ENCODE measurements at places on chromosomes 3 and 15.

DNA sequence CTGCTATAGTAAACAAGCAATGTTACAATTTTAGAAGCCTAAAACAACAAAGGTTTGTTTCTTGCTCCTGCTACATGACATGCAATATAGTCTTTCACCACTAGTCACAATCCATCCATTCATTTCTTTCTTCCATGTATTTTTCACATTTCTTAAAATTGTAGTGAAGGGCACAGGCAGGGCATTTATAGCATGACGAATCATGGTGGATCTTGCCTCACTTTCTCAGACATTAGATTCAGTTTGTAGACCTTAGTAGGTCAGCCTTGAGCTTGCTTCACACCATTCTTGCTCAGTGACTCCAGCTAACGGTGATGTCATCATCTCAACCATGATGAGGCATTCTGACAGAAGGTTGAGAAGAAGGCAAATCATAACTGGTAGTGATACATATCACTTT, 546.8 kb downstream of the TBL1XR1 start:
- no peak for DNase-seq

GRCh38 chr3:152039887-152040286, 166.4 kb downstream of the SUCNR1 start:
- DNase-seq: no peak

DNA sequence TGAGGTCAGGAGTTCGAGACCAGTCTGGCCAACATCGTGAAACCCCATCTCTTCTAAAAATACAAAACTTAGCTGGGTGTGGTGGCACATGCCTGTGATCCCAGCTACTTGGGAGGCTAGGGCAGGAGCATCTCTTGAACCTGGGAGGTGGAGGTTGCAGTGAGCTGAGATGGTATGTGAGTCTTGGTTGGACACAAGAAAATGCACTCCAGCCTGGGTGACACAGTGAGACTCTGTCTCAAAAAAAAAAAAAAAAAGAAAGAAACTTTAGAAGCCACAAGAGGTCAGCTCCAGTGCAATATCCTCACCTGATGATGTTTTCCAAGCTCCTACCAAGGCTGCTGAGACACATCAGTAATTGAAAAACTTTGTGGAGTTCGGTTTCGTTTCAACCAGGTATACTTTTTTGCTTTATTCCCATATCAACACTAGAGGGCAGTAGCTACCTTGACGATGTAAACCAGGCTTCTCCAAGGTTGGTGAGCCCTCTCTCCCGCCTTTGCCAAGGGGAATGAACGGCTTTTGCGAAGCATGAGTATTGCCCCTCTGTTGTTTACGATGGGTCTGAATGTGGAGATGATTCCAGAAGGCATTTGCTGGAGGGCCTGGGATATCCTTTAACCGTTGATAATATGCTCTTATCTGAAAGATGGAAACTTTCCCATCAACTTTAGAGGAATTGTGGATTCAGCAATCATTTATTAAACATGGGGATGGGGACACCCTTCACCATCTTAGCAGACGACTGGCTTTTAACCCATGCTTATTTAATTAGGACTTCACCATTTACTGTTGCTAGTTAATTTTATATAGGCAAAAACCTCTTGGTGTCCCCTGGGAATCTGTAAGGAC, 202.8 kb downstream of the SV2B start:
- DNase-seq: peak; percentile 75

DNA sequence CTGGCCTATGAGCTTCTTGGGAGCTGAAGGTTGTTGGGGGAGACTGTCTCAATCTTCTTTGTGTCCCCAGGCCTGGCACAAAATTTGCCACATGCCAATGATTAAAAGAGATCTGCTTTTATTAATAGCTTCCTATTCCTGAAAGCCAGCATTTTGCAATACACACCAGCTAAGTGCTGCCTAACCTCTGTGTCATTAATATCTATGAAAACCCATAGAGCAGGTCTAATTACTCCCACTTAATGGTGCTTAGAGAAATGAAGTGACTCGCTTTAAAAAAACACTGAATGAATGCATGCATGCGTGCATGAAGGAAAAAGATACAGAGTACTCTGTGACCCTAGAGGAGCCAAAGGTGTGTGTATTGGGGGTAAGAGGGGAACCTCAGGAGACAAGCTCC, 55.0 kb downstream of the SLC6A1 start:
- DNase-seq: no peak

- DNase-seq: no peak
Measured at GRCh38 chr3:64625381-64625780, 62.4 kb downstream of the ADAMTS9 start.

GRCh38 chr3:90016555-90016954, 909.1 kb downstream of the EPHA3 start:
- DNase-seq: no peak

DNA sequence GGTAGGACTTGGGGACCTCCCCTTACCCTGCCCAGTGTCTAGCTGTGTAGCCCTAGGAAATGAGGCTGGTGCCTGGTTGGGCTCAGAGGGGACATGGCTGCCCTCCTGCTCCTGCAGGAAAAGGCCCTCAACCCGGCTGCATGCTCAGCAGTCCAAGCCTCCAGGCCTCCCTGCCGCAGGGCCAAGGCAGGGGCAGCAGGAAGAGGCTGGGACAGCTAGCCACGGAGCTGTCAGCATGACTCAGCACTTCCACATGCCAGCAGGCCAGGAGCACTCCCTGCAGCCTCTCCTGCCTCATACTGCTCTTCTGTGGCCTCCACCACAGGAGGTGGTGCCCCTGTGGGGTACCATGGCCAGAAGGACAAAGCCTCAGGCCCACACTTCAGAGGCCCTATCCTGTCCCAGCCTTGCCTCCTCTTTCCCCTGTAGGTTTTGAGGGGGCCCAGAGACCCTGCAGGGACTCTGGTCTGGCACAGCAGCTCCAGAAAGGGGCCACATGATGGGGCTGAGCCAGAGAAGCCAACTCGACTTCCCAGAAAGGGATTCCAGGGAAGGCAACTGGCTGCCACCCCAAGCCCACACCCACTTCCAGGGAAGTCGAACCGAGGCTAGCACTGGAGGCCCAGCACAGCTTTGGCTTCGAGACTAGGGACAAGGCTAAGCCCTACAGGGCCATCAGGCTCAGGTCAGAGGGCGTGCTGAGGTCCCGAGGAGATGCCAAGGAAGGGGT, 19.5 kb downstream of the TKT start:
- no peak for DNase-seq

DNA sequence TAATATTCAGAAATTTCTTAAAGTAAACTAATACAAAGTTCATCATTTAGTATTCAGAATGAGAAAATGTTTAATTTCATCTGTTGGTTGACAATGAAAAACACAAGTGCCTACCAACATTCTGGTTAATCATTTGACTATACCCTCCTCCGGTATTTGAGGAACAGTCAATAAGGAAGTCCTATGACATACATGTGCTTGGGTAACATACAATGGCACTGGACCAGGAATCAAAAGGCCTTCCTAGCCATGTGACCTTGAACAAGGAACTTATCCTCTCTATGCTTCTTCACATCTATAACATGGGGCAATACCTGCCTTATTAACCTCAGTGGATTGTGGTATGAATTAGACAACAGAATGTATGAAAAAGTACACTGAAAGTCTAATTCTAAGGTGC, 65.8 kb downstream of the ZNF280D start:
- DNase-seq: no peak

- no peak for DNase-seq
Measured at GRCh38 chr3:161413855-161414210, 42.5 kb upstream of the SPTSSB start.

- no peak for DNase-seq
Measured at GRCh38 chr15:51853998-51854397, 24.5 kb downstream of the TMOD3 start.

DNA sequence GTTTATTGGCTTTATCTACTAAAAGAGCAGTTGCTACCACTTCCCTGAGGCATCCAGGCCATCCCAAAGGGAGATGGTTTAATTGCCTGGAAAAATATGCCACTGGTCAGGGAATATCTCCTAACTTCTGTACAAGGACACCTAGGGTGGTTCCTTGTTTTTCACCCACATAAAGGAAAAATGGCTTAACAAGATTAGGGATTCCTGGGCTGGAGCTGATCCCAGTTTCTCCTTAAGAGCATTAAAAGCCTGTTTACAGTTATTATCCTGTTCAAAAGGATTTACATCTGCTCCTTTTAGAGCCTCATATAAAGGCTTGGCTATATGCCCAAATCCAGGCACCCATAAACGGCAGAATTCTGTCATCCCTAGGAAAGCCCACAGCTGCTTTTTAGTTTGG, 70.2 kb upstream of the WNT7A start:
- no peak for DNase-seq

DNA sequence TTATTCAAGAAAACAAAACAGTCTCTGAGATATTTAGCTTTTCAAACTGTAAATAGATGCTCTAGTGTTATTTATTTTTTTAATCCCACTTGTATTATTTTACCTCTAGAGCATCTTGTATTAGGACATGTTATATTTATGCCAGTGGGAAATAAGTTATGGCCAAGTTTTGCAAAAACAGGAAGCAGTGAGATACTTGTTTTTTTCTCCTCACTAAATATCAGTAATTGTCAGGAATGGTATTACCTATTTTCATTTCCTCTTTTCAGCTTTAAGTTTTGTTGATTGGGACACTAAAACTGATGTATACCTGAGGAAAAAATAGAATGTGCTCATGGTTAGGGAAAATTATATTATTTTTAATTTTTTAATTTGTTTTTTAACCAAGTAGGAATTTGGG, 8.6 kb upstream of the IL20RB start:
- DNase-seq: no peak

DNA sequence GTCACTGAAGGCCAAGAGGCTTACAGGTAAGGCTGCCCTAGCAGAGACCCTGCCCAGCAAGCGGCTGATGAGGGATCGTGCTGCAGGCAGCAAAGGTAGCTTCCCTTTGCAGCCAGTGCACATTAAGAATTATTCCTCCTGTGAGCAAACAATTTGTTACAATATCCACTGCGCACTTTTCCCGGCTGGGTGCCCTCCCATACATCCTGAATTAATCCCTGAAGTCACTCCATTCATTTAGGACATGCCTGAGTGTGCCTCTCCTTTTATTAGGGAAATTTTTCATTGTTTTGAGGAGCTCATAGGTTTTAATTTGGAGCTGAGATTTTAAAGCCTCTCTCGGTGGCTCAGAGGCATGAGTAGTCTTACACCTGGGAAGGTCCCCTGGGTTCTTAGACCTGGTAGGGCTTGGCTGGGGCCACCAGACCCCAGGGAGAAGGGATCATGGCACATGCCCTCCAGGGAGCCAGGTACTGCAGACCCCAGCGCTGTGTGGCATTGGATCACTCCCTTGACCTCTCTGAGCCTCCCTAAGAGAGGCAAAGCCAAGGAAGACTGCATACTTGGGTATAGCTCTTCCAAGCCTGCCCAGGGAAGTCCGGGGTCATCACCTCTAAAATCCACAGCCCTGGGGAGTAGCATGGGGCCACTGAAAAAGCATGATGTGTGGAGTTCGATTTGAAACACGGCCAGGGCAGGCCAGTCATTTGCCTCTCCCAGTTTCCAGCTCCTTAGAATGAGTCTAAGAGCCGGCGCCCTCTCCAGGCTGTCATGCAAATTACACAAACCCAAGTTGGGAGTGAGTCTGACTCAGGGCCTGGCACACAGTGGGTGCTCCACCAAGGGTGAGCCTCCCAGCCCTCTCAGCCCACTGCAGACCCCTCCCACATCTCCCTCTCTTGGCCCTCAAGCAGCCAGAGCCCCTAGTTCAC, 151.9 kb upstream of the LINGO1 start:
- DNase-seq: no peak

- DNase-seq: no peak
Measured at GRCh38 chr3:7144697-7145308, 283.9 kb downstream of the GRM7 start.

DNA sequence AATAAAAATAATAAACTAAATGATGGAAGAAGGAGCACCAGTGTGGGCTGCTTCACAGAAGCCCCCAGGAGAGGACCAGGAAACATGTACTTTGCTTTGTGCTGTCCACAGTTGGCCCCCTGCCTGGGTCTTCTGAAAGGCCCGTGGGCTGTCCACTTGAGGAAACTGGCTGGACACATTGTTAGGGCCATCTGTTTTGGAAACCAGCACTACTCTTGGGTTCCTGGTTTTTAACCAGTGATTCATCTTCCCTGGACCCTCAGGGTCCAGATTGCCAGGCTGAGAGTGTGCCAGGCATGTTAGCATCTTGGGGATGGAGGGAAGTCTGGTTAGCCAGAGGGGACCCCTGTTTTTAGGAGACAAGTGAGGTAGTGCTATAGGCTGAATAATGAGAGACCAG, 297.2 kb upstream of the C2CD4B start:
- DNase-seq: no peak

DNA sequence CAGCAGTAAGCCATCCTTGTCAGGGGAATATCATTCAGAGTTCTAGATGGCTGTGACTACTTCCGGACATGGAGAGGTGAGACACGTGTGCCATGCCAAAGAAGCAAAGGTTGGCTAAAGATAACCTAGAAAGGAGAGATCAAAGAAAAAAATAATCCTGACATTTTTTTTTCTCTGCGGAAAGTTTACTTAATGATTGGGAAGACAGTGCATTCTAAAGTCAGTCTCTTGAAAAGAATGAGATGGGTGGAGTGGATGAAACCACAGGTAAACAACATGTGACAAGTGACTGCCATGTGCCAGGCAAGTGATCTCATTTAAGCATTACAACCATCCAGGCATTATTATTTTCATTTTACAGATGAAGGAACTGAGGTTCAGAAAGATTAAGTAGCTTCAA, 436.6 kb downstream of the SOX2 start:
- DNase-seq: no peak

DNA sequence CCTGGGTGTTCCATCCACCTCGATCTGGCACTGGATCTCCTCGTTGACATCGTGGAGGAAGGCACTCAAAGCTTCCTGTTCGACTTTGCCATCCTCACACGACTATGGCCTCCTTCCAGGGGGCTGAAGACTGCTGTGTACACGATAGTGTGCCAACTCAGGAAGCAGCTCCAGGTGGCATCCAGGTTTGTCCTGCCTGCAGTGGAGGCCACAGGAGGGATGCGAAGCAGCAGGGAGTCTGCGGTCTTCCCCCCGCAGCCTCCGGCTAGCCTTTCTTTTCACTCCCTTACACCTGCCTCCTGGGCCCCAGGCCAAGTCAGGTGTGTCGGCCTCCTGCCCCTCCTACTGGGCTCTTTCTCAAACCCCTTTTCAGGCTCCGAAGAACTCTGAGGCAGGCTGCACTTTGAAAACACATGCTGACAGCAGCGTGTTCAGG, 32.2 kb downstream of the SYNM start:
- no peak for DNase-seq

- no peak for DNase-seq
Measured at GRCh38 chr3:50912746-50913145, 238.0 kb downstream of the DOCK3 start.

GRCh38 chr3:108099679-108100428, 9.0 kb upstream of the CD47 start:
- peak; percentile 34 for DNase-seq

- DNase-seq: no peak
Measured at GRCh38 chr3:177792311-177793030, 595.2 kb upstream of the TBL1XR1 start.

DNA sequence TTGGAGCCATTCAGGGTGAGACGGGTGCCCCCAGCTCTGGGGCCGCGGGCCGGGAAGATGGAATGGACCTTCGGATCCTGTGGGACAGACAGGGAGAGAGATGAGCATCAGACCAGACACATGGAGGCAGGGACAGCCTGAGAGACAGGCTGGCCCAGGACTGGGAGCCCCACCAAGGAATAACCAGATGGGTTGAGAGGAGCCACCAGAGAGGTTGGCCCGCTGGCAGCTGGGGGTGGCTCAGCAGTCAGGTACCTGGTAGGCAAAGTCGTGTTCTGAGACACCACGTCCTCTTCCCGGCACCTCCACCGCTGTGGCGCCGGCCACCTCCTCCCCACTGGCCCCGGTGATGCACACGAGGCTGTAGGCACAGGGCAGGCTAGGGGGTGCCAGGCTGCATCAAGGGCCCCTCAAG, 13.8 kb downstream of the PLXNB1 start:
- no peak for DNase-seq

Measured in CD4-positive, alpha-beta T cell treated with Interleukin-17A for 1 hour (primary cell).